ENCODE measurements at places on chromosomes 2 and 18.

DNA sequence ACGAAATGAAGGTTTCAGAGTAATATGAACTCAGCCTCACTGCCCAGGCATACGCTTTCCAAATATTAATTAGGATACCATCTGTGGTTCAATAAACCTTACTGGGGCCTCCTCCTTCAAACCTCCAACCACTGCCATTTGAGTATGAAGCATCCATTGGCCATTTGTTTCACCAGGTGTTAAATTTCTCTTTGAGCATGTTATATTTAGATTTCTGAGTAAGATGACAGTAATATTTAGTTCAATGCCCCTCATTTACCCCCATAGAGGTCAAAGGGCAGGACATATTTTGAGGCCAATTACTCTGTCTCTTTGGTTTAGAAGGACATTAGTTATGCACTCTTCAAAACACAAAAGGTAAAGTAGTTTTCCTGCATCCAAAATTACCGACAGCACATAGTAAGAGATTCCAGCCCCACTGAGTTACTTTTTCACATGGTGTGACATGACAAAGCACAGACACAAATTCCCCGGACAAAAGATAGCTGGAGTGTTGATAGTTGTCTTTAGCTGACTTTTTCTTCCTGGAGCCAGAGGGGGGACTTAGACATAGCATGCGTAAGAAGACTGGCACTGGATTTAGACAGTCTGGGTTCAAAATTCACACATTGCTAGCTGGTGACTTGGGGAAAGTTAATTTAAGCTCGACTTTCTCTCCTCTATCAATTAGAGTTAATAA, 33.1 kb upstream of the LNPK start:
- DNase-seq: no peak

GRCh38 chr2:71610671-71611070, 157.3 kb downstream of the DYSF start:
- no peak for DNase-seq

GRCh38 chr2:33289961-33290360, 186.5 kb upstream of the RASGRP3 start:
- DNase-seq: no peak

DNA sequence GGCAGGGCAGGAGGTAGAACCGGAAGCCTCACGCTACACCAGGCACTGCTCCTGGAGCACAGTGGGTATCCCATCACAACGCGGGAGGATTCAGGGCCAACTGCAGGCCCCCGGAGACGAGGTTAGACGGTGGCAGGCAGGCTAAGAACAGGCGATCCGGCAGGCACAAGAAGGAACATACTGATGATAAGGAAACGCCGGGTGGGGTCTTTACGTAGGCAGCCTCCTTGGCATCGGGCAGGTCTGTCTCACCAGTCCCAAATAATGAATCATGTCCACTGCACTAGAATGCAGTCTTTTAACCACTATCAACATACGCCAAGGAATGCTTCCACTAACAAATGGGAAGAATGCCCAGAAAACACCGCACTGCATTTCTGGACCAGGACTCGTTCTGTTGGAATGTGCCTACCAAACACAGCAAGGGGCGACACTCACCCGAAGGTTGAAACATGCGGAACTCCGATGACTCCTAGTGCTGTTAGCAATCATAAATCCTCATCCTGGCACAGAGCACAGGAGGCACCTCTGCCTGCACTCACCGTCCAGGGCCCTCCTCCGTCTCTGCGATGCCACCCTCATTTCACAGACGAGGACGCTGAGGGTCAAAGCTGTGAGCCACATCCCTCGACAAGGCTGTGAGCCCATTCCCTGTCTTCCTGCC, 35.2 kb downstream of the ZNF516 start:
- DNase-seq: no peak

DNA sequence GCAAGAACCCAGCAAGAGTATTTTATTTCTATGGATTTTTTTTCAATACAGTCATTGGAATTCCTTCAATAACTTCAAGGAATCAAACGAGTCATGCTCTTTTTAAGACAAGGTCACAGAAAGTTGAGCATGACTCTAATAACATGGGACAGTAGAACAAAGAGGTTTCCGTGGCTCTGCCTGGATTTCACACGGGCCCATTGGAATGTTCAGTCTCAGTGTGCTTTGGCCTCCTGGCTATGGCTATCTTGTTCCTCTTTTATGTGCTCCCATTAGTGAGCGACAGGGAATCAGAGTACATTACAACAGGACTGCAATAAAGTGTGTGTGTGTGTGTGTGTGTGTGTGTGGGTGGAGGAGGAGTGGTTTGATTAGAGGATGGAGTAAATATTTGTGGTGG, 312.4 kb downstream of the DCC start:
- DNase-seq: no peak

DNA sequence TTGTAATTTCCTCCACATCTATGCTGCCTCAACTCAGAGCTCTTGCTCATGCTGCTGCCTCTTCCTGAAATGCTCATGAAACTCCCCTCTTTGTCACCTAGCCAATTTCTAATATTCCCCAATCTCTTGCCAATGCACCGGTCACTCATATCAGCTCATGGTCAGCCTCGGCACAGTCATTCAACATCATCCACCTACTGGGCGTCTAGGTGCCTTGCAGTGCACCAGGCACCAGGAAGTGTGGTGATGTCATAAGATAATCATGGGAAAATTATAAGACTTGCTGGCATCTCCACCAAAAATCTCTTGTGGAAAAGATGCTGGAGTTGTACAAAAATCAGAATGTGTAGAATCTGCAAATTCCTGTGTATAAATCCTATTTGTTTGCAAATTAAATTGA, 52.6 kb upstream of the RAB27B start:
- DNase-seq: no peak

DNA sequence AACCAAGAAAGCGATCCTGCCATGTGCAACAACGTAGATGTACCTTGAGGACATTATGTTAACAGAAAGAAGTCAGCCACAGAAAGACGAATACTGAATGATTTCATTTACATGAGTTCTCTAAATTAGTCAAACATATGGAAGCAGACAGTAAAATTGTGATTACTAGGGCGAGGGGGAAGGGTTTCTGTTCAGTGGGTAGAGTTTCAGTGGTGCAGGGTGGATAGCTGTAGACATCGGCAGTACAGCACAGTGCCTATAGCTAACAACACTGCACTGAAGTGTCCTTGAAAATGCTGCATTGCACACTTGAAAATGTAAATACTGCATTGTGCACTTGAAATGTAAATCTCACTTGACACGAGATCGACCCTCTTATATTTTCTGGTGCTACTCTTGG, 275.3 kb downstream of the GALR1 start:
- DNase-seq: no peak

- DNase-seq: no peak
These were observed 19.5 kb upstream of the CXXC1 start for GRCh38 chr18:50306944-50307343.

- DNase-seq: no peak
These were observed 62.0 kb downstream of the CIB4 start for GRCh38 chr2:26579025-26579722.

DNA sequence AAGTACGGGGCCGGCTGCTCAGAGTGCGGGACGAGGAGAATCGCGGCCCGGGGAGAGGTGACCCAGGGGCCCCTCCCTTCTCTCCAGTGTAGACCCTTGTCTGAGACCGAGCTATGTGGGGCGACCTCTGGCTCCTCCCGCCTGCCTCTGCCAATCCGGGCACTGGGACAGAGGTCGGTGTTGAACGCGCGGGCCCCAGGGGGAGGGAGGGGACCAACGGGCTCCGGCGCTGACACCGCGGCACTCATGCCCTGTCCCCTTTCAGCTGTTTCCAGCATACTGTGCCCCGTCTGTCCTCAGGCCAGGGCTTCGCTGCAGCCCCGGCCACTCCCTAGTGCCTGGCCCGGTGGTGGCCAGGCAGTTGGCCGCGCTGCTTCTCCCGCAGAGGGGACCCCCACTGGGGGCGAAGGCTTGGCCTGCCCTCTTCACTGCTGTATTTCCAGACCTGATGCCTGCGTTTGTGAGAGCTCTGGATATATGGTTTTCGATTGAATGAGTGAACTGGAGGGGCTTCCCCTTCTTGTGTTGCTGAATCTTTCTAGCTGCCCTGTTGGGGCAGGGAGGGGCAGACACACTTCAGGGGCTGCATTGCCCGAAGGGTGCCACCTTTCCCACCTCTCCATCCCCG, 809 bp downstream of the DBI start:
- DNase-seq: no peak

DNA sequence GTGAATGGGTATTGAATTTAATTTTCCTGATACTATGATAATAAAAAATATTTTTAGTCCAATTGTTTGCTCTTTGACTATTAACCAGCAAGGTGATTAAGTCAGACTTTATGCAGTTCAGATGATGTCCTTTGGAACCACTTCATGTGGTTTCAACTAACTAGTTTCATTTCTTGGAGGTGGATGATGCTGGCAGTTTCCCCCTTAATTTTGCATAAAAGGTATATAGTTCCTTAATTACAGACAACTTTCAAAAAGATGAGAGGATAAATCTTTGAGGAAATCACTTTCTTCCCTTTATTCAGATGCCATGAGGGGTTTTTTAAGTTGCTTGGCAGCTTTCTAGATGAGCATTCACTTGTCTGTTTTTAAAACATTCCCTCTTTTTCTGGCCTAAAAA, 223.1 kb downstream of the PHLPP1 start:
- DNase-seq: no peak

- DNase-seq: no peak
These were observed 43.2 kb downstream of the HNMT start for GRCh38 chr2:138007431-138007830.

- no peak for DNase-seq
These were observed 80.7 kb downstream of the PTPN2 start for GRCh38 chr18:12803069-12803936.

GRCh38 chr2:216971593-216971992, 111.7 kb upstream of the TNP1 start:
- DNase-seq: no peak

- no peak for DNase-seq
These were observed 92.4 kb downstream of the RHOB start for GRCh38 chr2:20539133-20539719.

DNA sequence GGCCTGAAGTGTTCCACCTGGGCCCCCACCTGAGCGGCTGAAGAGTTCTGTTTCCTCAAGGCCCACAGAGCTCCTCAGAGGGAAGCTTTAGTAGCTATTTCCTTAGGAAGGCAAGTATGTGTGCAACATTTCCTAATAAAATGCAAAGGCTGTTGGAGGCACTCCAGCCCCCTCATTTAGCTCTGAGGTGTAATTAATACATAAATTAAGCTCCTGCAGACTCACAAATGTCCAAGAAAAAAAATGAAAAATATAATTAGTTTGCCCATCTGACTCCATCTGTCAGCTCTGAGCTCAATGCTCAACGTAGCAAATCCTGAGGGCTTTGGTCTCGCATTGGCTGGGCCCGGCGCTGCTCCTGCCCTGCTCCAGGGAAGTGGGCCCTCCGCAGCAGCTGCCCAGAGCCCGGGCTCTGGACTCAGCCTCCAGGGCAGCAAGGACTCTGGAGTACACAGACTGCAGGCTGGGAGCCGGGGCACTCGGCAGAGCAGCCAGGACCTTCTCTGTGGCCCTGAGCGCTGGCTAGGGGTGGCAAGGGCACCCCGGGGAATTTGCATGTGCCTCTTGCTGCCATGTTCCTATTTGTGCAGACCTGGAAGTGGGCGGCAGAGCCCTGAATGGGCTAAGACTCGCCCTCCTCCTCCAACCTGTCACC, 23.4 kb upstream of the C1QL2 start:
- DNase-seq: no peak

DNA sequence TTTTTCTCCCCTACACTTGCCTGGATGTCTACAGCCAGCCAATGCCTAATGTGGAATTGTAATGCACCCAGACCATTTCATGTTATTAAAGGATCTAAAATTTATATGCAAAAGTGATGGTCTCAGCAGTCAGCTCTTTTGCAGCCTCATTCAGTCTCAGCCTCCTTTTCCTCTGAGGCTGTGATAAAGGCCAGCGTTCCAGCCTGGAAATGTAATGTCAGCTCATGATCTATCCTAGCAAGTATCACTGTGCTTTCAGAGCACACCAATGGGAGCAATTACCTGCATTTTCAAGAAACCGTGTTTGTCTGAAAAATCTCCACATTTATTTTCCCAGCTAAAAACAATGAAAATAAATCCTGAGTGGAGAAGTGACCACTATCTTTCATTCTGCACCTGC, 274.6 kb downstream of the CDH20 start:
- DNase-seq: no peak

GRCh38 chr2:203225423-203226039, 13.3 kb upstream of the CYP20A1 start:
- DNase-seq: no peak

DNA sequence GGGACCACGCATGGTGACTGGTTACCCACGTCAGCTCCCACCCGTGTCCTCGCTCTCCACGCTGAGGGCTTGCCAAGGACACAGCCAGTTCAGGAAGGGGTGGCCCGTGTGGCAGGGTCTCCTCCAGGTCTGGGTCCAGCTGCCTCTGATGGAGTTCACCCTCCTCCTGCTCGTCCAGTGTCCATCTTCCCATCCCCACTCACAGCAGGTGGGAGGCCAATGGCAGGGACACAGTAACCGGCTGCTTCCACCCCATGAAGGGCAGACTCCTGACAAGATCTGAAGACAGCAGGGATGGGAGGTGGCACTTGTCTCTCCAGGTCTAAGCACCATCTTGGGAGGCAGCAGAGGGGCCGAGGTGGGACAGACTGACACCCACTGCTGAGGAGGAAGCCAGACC, 106.4 kb downstream of the NDUFA10 start:
- no peak for DNase-seq

GRCh38 chr2:134574611-134575330, 144.0 kb downstream of the TMEM163 start:
- DNase-seq: no peak
